ENCODE measurements at places on chromosomes 7 and 10.
A peak's percentile ranks its signal among the peaks of the same experiment; 100 is the strongest.

GRCh38 chr10:74039561-74040145 lies 41.7 kb downstream of the VCL start:
- no peak for DNase-seq

DNA sequence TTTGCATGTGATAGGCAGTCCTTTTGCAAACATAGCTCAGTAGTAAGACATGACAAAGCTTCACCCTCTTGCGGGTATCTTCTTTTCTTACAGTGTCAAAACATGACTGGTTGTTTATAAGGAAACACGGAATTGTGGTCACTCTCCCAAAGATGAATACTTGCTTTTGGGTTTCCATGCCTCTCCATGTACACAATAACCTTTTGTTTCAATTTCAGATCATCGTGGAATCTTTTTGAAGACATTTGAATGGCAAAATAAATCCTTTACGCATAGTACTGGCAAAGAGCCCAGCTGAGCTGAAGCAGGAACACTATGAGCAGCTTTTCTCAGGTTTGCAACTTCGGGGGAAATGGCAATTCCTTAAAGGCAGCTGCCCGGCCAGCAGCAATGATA lies 156.8 kb upstream of the FRMD4A start:
- DNase-seq, result no peak

DNA sequence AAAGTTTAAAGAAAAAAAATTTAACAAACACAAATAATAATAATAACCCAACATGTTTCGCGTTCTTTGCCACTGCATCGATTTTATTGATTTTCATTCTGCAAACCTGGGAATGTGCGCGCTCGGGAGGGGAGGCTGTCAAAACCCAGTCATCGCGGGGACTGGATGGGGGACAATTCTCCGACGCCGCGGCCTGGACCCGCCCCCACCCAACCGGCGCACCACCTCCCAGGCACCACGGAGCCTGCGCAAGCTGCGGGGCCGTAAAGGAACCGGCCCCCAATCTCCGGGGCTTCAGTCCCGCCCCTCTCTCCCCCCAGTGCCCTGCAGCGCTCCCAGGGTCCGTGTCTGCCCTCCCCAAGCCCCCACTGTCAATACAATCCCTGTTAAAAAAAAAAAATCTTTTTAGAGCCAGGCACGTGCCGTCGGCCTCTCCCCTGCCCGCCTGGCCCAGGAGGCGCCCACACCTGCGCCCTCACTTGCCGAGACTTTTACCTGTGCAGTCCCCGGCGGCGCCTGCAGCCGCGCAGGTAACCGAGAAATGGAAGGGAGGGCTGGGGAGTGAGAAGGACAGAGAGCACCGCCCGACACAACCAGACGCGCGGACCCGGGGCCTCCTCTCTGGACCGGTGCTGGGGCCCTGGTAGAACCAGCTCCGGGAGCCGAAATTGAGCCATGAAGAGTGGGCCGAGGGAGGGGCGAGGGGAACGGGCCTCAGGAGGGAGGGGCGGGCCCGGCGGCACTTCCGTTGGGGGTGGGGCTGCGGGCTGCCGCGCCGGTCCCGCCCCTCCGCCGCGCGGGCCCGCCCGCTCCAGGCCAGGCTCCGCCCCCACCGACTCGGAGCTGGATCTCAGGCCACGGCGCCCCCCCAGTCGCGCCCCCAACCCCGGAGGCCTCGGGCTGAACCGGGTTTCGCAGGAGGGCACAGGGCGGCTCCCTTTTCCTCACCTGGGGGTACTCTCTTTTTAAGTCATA lies 7.6 kb upstream of the ZNF503 start:
- DNase-seq, result no peak

- DNase-seq, result peak; percentile 28
Measured at GRCh38 chr7:120725376-120726039, 132.4 kb downstream of the TSPAN12 start.

DNA sequence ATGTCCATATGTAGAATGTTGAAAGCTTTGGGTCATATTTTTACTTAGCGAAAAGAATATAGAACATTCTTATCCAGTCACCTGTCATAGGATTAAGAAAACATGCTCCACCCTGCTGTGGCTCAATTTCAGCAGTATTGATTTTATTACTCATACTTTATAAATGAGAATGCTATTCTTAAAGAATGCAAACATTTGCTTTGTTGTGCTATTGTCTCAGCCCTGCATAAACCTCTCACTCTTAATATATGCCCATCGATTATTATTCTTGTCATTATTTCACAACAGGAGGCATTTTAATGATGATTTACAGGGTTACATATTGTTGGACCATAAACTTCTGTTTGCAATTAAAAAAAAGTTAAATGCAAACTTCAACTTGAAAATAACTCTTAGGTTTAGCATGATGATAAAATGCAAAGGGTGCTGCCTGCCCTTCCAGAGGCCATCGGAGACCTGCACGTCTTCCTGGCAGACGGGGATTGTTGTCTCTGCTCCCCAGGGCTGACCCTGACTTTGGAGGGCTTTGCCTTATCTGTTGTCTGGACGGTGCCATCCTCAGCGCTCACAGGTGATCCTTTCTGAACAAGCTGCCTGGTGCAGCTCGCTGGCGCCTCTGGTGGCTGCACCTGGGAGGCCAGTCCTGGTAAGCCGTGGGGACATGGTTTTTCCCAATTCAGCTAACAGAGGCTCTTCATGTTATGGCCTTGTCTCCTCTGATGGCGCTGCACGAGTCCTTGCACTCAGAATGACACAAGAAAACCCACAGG lies 50.0 kb upstream of the SHH start:
- no peak for DNase-seq

DNA sequence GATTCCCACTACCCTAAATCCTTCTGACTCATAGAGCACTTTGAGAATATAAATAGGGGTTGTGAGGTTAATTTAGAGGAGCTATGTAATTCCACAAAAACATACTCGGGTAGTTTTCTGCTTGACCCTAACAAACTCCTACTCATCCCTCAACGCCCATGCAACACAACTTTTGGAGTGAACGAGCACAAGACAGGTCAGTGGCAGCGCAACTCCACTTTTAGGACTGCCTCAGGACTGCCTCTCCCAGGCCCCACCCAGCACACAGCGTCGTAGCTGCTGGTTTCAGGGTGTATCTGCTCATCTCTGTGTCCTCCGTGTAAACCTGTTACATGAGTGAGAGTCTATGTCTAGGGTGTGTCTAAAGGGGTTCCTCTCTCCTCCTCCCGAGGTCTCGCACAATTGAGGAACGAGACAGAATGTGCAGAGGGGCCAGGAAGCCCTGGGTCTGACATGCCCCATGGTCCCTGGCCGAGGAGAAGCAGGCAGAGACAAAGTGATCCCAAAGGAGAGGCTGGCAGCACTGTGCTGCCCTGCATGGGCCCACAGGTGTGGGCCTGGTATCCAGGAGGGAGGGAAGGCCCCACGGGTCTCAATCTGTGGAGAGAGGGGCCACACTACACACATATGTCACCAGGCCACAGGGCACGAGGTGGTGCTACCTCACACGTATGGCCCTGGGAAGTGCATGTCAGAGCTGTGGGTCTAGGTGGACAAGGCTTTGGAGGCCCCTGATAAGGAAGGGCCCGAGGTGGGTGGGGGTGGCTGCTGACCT lies 45.5 kb downstream of the CAMK2B start:
- no peak for DNase-seq

- DNase-seq, result no peak
Measured at GRCh38 chr10:56583316-56583715, 222.3 kb upstream of the ZWINT start.

DNA sequence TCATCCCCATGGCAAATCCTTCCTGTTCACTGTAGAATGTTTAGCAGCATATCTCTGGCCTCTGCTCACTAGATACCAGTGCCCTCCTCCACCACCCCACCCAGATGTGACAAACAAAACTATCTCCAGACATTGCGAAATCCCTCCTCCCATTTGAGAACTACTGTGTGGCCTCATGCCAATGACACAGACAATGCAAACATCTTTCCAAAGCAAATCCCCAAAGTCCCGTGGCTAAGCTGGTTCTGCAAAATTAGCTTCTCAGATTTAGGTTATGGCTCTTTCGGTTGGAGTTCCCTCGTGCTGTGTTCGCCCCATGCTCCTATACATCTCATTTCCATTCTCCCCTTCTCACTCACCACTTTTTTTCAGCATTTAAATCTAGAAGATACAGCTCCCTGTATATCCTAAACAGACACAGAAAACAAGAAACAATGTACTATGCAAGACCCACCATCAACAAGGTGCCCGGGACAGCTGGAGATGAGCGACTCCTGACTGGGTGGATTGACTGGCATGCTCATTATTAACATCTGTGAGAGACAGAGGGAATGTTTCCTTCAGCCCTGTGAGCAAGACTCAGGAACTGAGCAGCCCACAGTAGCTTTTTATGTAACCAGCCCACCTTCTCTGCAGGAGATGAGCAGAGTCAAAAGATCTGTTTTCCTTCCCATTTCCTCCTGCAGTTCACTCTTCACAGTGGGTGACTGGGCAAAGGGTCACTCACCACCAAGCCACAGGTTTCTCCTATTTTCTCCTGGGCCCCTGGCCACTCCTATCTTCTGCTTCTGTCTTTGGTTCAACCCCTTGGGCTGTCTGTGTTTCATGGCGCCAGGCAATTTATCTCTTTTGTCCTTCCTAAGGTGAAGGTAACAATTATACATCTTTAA lies 225.7 kb upstream of the AOAH start:
- no peak for DNase-seq

DNA sequence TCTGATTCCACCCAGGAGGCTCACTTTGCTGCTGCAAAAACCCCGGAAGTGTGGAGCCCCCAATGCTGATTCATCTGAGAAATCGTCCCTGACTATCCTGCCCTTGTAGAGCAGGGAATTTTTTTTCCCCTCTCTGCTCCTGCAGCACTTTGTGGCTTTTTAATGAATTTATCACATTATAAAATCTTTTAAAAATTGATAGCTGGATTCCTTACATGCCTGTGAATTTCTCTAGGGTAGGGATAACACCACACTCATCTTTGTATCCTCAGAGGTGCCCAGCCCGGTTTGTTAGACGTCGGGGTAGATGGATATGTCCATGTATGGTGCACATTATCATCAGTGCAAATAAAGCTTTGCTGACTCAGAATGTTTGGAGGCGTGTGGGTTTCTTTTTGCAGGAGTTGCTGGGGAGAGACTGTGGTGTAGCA lies 185.7 kb downstream of the STK31 start:
- DNase-seq, result peak; percentile 32

DNA sequence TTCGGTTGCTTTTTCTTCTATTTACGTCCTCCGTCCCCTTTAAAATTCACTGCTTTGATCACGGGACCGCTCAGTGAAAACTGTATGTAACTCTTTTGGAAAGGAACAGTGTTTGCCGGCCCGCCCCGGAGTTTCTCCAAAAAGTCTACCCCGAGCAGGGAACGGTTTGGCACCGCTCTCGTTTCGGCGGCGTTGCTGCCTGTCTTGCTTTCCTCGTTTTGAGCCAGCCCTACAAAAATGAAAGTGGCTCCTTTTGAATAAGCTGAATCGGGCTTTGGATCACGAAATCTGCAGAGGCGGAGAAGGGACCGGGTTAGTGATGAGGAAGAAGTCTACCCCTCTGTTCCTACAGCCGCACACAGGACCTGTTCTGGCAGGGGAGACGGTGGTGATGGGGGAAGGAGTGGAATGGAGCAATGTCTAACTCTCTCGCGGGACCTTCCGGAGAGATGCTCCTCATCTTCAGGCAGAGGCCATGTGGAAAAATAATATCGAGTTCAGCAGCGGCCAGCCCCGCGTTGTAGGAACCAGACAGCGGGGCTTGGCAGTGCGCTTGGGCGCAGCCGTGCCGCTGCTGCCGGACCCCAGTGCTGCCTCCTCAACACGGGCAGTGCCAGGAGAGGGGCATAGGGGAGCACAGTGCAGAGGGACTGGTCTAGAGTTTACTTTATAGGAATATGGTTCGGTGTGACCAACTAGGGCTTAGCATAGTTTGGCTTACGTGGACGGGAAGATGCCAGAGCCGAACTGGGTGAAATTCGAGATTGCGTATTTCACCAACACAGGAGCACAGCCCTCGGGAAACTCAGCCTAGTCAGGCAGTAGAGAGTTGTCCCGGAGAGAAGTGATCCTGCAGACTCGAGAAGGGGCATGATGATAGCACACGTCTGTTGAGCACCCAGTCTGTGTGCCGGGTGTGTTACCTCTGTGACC lies 1.4 kb downstream of the HTRA1 start:
- DNase-seq, result no peak

GRCh38 chr10:22593636-22594198 lies 120.7 kb downstream of the PIP4K2A start:
- no peak for DNase-seq

- DNase-seq, result no peak
Measured at GRCh38 chr10:34781711-34782110, 33.4 kb downstream of the PARD3 start.

DNA sequence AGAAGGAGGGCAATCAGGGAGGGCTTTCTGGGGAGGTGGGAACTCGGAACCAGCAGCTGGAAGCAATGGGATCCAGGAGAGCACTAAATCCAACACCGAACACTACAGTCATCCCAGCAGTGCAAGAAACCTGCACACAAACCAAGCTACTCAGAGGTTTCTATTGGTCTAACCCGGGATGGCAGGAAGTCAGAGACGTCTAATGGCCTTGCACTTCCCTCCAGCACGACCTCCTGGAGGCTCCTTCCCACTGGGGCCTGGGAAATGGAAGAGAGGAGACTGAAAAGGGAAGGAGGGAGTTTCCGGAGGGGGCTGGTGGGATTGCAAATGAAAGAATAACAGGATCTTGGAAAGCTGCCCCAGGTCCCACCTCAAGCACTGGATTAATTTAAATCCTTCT lies 56.3 kb downstream of the TEX36 start:
- DNase-seq, result no peak

DNA sequence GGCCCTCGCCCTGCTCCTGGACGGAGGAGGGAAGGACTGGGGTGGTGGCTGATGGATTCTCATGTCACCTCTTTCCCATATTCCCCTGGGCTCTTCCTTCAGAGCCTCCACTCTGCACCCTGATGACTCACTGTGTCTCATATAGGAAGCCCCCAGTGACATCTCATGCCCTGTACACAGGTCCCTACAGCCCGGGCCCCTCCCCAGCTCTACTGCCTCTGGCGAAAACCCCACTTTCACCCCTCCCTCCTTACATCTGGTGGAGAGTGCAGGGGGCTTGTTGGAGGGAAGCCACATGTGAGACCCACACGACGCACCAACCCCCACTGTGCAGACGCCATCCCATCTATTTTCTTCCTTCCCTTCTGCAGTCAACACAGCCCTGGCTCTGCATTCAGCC lies 72.8 kb upstream of the ZNF479 start:
- no peak for DNase-seq

DNA sequence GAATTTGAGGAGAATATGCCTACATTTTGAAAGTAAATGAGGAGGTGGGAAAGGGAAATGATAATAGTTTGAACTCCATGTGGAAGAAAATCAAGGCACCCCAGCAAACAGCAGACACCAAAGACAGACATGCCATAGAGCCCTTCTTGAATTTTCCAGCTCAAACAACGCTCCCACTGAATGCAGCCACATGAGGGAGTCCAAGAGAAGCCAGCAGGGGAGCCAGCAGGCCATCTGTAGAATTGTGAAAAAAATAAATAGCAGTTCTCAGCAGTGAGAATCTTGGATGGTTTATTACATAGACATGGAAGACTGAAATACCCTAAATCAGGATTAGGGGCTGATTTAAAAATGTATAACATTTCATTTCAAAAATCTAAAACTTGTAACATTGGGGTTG lies 1567.3 kb upstream of the LRRTM3 start:
- no peak for DNase-seq
